ENCODE measurements at places on chromosomes 2 and 18.

GRCh38 chr2:235077046-235077445 lies 125.2 kb downstream of the SH3BP4 start:
- DNase-seq, result no peak

DNA sequence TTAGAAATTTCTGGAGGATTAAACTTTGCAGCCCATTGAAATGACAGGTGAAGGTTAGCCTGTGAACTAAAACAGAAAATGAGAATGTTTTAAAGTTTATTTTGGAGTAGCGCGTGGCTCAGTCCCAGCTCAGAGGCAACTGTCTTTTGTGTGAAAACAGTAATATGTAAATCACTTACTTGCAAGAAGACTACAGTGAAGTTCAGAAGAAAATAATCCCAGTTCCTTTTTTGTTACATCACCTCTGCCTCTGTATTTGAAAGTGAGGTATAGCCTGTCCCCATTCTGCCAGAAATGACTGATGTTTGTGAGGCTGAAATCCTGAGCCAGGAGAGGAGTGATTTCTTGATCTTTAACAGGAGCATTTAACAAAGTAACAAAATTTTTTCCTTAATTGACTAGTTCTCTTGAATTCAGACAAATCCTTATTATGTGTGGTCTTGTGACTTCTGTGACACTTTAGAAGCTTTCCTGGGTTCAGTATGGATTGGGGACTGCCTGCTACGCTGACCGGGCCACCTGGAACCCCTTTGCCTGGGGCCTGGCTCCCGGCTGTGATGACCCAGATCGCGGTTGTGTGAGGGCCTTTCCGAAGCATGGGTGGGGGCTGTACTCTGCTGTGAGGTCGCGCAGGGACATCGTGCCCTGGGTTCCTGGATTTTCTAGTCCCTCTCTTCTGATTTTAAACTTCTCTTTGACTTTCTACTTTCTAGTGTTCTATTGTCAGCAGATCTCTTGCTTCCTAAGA lies 24.3 kb downstream of the TRAPPC12 start:
- no peak for DNase-seq

- no peak for DNase-seq
These were observed 108.9 kb downstream of the TAF4B start for GRCh38 chr18:26335156-26335555.

- DNase-seq, result no peak
These were observed 55.7 kb downstream of the SNORC start for GRCh38 chr2:232925821-232926156.

GRCh38 chr2:437756-438393 lies 150.0 kb upstream of the ALKAL2 start:
- peak; percentile 5 for DNase-seq

DNA sequence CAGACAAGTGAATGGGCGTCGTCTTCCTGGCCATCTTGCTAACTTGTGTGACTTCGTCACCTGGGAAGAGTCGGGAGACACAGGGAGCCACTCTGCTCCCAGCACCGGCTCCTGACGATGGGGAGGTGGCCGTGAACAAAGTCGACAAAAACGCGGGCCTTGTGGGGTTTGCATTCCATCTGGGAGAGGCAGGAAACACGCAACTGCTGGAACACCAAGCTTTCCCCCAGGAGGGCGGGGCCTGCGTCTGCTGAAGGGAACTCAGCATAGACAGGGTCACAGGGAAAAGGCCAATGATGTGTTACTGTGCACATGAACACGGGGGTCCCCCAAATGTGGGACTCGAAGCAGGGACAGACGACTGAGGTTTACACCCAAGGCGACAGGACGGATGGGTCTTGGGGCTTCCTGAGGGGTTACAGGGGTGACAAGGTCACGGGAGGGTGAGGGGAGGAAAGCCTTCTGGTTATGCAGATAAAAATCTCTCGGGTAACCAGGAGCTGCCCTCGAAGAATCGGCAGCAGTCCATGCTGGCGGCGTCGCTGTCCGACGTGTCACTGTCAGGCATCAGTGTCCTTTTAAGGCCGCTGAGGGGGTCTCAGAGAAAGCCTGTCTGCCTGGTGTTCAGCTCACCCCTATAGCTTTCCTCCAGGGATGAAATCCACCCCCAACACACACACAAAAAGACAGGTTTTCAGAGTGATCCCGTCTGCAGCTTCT lies 28.2 kb upstream of the PRLH start:
- no peak for DNase-seq

GRCh38 chr18:46343931-46344372 lies 239.8 kb downstream of the HAUS1 start:
- DNase-seq, result no peak

DNA sequence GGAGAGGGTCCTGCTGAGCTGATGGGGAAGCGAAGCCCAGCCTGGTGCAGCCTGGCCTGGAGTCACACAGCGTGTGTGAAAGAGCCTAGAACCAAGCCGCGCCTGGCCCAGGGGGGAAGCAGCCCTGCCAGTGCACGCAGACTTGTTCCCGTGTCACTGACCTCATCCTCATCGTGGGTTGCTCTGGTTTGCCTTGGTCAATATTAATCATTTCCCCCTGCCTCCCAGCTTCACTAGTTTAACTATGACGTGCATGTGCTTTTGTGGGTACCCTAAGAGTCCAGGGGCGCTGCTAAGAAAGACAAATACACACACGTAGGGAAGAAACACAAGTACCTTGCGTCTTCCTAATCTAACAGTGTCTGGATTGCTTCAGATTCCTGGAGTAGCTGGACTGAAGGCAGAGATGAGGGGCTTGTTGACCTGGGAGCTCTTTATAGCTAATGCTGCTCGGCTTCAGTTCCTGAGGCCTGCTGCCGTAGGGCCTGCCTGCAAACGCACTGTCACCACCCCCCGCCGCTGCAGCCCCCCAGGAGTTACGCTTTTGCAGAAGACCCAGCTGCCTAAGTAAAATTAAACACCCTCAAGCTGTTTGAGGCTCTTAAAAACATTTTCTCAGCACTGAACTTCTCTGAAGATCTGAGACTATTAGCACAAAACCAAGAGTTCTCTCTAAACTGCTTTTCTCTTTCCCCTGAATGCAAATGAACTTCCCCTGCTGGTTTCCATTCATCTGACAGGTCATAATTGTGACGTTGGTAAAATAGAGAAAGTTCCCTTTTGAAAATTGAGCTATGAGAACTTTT lies 159.2 kb downstream of the FAM210A start:
- DNase-seq, result no peak

GRCh38 chr2:75432761-75433361 lies 127.9 kb downstream of the EVA1A start:
- DNase-seq, result no peak

- DNase-seq, result peak; percentile 24
These were observed at the start of gene SETBP1 for GRCh38 chr18:44680273-44681075. Gene SETBP1 (plus strand): TSS chr18:44680888. CDS start chr18:44701347, 20,459 bp downstream.

- DNase-seq, result no peak
These were observed 210.2 kb downstream of the NCK2 start for GRCh38 chr2:105954891-105955290.

- no peak for DNase-seq
These were observed 14.6 kb upstream of the MCM6 start for GRCh38 chr2:135890835-135891234.

- DNase-seq, result no peak
These were observed 7.2 kb downstream of the POMC start for GRCh38 chr2:25161055-25161781.

DNA sequence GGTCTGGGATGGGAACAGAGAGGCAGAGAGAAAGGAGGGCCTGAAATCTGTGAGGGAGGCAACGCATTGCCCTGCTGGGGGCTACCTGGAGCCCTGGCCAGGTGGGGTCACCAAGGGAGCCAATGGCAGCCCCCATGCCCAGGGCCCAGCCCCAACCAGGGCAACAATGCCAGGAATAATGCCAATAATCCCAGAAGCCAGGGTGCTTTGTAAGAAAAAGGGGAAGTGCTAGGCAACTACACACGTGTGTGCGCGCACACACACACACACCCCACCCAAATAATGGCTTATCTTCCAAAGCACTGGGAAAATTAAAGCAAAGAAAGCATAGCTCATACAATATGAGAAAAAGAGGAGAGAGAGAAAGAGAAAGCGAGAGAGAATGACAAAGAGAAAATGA lies 7.0 kb upstream of the CLEC4F start:
- DNase-seq, result no peak

DNA sequence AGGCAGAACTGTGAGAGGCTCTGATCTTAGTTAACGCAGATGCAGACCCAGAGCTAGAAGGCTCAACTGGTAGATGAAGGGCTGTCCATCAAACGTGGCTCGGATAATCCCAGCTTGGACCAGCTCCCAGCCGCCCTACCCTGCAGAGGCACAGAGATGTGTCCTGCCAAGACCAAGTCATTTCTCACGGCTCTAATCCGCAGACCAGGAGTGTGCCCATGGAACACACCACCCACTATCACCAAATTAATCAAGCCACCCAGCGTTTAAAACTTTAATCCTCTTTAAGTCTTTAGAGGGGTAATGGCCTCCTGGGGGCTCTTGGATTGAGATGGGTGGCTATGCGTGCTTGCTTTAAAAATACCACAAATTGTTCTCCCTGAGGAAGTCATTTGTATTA lies 17.5 kb downstream of the LYPD1 start:
- DNase-seq, result no peak

DNA sequence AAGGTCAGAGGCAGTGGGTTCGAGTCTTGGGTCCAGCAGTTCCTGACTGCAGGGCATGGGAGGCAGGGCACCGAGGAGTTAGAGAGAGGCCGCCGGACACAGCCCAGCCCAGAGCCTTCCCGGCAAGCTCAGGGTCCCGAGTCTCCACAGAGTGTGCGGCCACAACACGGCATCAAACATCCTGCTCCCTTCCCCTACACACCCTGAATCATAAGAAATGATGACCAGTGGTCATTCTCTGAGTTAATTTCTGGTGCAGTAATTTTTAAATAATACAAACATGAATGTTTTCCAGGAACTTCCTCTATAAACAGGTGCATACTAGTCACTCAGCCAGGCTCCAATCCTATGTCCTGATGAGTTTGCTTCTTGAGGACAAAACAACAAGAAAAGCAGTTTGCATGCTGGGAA lies 118.0 kb downstream of the PXDN start:
- DNase-seq, result no peak

- DNase-seq, result no peak
These were observed 40.0 kb upstream of the DNAH7 start for GRCh38 chr2:196108604-196109003.

GRCh38 chr18:23210526-23210925 lies 75.2 kb downstream of the CABLES1 start:
- no peak for DNase-seq

DNA sequence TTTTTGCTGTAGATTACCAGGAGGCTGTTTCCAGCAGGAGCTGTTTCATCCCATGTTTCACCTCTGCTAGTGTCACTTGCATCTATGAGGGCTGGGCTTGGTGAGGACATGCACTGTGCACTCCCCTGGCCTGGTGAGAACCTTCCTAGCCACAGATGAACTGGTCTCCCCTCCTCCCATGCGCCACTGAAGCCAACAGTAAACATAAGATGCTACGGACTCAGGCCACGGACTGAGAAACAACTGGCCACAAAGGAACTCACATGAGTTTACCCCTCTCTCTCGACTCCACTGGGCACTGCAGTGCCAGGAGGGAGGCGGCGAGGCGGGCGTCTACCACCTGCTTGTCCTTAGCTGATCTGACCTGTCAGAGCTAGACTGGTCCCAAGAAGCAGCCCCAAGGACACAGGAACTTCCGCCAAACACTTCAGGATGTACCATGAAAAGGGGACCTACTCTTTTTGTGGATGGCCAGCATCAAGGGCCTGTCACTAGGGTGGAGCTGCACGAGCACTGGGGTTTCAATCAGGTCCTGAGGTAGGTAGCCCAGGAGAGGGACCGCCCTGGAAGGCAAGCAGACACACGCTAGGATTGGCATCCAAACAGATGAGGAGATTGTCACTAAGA lies 22.8 kb upstream of the HES6 start:
- DNase-seq, result no peak

DNA sequence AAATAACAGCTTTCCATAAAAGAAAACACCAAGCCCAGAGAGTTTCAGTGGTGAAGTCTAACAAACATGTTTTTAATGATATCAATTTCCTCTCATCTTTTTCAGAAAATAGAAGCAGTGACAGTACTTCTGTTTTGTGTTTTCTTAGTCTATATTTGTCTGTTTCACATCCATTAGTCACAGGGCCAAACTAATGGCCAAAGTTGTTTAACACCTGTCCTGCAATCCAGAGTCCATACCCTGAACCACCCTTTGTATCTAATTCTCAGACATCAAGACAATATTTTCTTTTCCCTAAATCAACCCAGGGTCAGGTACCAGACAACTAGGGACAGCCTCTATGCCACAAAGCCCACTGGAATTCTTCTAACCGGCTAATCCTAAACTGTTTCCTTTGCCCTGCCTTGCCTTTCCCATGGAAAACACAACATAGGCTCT lies 25.9 kb downstream of the TMSB10 start:
- no peak for DNase-seq

GRCh38 chr2:185522472-185522871 lies 216.1 kb upstream of the FSIP2 start:
- no peak for DNase-seq

DNA sequence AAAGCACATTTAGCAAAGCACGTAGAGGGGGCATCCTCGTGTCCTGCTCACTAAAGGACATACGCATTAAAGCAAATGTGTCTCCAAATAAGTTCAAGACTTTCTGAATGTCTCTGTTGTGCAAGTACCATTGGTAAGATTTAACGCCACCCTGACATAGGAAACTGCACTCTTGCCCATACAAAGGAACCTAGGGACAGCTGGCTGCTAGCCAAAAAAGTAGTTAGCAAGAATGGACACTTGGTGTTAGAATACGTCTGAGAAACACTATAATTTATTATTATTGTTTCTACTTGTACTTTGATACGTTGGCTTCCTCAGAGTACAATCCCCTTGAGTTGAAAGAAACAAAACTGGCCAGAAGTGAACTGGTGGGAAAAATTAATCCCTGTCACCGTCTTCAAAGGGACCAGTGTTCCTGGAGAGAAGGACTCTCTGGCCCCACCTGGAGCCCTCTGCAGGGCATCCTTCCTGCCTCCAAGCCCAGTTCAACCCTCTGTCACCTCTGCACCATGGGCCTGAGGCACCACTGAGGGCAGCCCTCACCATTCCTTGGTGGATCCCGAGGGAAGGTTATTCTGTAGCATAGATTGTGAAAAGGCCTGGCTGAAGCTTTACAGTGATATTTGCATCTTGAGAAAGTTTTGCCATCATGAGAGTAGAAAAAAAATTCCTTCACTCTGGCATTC lies 51.4 kb upstream of the APCDD1 start:
- no peak for DNase-seq

- no peak for DNase-seq
These were observed 79.4 kb upstream of the ALKAL2 start for GRCh38 chr2:367246-367645.

DNA sequence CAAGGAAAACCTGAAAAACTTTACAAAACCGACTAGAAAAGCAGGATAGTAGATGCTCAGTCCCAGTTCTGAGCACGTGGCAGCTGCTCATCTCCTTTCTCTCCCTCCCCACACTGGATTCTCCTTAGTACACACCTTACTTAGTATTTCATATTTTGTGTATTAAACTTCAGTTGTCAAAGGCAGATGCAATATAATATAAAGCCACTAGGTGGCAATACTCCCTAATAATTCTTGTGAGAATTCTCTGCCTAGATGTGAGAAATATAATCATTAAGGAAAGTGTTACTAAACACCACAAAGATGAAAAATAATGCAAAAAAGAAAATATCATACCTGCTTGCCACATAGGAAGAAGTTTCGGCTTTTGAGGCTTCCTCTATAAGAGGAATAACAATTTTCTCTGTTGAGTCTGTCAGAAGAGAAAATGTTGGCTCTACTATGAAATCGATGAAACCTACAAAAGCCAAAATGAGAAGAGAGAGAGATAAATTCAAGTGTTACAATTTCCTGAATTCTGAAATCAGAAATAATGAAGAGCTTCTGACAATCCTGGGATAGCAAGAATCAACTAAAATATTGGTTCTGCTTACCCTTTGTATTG lies 200.6 kb downstream of the PPP1R1C start:
- DNase-seq, result peak; percentile 5
